ENCODE measurements at places on chromosomes 7 and 10.
A peak's percentile ranks its signal among the peaks of the same experiment; 100 is the strongest.

GRCh38 chr10:86648704-86649427 is 5.5 kb upstream of the OPN4 start:
- DNase-seq, result no peak

DNA sequence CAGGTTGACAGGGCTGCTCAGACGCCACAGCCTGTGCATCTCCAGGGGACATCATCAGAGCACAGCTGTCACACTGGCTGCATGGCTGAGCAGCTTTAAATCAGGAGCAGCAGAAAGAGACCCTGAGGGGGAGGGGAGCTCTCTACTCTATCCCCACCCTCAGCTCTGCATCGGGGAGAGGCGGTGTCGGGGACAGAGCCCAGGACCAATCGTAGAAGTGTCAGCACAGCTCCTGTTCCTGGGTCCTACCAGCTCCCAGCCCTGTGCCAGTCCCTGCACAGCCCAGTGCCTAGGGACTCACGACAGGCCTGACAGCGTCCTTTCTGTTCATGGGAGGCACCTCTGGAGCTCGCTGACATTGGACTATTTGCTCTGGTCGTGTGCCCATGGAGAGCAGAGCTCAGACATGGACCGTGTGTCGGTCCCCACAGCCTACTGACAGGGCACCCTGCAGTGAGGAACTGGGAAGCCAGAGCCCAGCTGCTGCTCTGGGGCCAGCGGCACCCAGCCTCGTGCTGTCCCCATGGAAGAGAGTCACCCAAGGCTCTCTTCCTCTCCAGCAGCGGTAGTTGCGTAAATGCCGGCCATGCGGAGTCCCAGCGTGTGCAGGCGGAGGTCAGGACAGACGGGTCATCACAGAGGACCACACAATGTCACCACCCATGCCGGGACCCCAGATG is 20.4 kb upstream of the ANTXRL start:
- DNase-seq, result no peak

- no peak for DNase-seq
Observed at GRCh38 chr7:110804501-110804900, 286.4 kb upstream of the LRRN3 start.

GRCh38 chr10:133537546-133538545 is 10.7 kb downstream of the CYP2E1 start:
- no peak for DNase-seq

DNA sequence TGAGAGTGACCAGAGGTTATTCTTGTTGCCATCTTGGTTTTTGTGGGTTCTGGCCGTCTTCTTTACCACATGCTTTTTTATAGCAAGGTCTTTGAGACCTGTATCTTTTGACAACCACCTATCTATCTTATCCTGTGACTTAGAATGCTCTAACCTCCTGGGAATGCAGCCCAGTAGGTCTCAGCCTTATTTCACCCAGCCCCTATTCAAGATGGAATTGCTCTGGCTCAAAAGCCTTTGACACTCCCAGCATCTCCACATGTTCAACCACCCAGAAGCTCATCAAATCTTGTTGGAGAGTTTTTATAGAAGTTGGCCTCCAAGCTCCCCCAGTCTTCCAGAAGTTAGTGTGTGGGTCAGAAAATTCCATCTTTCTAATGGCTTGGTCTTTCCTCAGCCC is 464.3 kb upstream of the NRP1 start:
- DNase-seq, result no peak

GRCh38 chr7:142440906-142441411 is 183.1 kb upstream of the PRSS58 start:
- DNase-seq, result no peak

GRCh38 chr10:34213193-34213804 is 601.8 kb downstream of the PARD3 start:
- no peak for DNase-seq

GRCh38 chr10:84429926-84430520 is 101.6 kb downstream of the CCSER2 start:
- peak; percentile 35 for DNase-seq

DNA sequence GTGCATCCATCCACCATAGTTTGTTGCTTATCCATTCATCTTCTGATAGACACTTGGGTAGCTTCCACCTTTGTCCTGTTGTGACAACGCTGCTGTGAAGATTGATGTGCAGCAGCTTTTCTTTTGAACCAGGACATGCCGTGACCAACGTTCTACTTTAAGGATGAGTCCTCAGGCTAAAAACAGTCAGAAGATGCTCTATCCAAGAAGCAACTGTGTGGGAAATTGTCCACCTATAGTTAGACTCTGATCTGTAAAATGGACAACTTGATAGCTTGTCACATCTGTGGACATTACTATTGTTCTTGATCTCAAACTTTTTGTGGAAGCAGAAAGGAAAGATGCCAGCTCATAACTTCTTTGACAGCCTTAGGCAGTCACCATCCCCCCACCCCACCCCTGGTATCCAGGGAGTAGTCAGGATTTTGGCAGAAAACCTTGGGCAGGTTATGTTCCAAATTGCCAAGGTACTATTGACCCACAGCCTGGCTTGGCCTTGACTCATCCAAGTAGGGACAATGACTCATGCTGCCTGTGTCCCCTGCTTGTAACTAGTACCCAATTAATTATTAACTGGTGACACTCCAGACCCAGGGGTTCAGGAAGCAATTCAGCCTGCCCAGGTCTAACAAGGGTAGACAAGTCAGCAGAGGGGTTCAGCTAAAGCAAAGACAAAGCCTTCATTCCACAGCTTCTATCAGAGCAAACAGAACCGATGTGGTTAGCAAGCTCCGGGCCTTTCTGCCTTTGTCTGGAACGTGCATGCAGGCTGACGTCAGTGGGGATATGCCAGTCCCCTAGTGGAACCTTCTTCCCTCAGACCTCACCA is 99.6 kb upstream of the ANLN start:
- DNase-seq, result no peak

GRCh38 chr7:155792315-155792960 is 19.8 kb downstream of the SHH start:
- DNase-seq, result no peak

GRCh38 chr10:101161494-101162299 is 30.6 kb downstream of the TLX1 start:
- peak; percentile 43 for DNase-seq

GRCh38 chr10:77633376-77633775 is 4.2 kb downstream of the KCNMA1 start:
- DNase-seq, result no peak

GRCh38 chr10:7107285-7107684 is 303.5 kb downstream of the SFMBT2 start:
- DNase-seq, result no peak

DNA sequence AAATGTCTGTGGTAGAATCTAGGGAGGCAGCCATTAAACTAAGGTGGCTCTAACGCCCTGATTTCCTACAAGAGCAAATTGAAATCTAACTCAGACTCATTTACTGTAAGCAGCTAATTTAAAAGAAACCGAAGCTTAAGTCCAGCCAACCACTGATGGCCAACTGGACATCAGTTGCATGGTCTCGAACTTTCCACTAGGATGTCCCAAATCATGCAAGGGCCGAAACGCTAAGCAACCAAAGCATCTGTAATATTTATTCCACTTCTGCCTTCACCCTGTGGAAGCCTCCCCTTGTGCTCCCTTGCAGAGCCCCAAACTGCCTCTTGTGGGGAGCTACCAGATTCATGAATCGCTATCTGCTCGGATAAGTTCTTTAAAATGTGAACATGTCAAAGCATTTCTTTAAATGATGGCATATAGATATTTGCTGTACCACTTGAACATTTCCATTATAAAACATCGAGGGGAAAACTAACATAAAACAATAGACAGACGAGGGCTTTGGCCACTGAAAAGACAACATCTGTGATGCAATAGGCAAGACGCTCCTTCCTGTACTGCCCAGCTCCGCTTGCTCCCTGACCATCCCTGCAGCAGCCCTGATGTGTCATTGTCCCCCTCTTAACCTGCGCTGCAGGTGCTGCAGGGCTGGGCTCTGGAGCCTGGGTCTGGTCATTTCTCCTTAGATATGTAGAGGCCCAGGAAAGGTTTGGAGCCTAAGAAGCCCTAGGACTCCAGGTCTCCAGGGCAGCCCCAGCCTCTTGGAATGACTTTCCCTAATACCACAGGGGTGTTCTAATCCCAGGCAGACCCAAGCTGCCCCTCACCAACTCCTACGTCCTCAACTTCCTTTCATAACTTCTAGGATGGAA is 2.9 kb upstream of the RBP3 start:
- no peak for DNase-seq

GRCh38 chr10:84510121-84510520 is 181.7 kb downstream of the CCSER2 start:
- DNase-seq, result no peak

DNA sequence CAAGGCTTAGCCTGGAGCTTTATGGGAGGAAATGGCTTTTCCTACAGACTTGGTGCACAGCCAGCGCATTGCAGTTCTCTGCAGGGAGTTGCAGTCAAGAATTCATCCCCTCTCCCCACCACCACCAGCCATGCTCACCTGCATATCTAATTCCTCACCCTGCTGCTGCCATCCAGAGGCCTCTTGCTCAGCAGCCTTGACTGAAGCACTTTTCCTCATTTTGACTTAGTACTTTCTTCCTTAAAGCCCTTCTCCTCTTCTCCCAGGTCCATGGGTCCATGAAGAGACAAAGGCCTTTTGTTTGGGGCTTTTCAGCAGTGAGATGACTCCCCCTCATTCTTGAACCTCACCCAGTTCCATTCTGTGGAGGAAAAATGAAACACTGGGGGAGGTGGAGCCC is 39.7 kb upstream of the GPR141 start:
- no peak for DNase-seq

DNA sequence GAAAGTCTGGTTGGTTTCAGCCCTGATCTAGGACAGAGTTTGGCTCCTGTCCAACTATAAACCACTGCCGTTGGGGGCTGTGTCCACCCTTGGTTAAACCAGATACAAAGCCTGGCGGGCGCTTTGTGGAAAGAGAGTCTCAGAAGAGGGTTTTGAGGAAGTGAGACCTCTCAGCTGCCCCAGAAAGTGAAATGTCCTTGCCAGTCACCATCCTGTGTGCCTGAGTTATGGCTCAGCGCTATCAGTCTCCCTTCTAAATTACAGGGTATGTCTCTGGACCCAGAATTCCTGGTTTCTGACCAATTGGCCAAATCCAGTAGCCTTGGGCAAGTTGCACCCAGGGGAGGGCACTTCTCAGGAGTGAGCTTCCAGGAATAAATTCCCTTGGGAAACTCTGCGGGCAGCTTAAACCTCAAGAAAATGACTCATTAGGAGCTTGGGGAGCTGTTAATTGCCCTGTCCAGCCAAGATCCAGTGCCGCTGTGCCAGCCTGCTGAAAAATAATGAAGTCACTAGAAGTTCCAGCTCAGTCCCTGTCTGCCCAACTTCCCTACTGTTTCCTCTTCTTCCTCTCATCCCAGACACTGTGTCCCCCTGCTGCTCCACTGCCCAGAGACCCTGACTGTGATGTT is 66.7 kb upstream of the PDZD8 start:
- DNase-seq, result no peak

- no peak for DNase-seq
Observed at GRCh38 chr10:124727361-124727960, 16.7 kb downstream of the FAM53B start.

- DNase-seq, result no peak
Observed at GRCh38 chr7:89165421-89165820, 369.9 kb upstream of the TEX47 start.

- no peak for DNase-seq
Observed at GRCh38 chr10:63703740-63704345, 182.6 kb downstream of the REEP3 start.

DNA sequence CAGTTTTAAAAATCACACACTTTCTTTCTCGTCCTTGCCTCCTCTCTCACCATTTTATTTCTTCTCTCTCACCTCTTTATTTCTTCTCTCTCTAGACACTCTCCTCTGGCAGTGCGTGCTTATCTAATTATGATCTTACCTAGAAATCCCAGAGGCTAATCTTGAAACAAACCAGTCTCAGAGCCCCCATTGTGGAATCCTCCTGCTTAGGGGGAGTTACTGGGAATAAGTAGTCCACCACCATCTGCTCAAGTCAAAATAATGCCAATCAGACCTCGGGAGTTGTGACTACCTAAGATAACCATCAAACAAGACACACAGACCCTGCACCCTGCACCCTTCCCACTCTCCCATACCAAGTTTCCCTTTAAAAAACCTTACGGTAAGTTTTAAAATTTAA is 256.9 kb downstream of the POM121L12 start:
- no peak for DNase-seq

GRCh38 chr7:23129036-23129435 is 23.5 kb downstream of the KLHL7 start:
- no peak for DNase-seq

All from stimulated activated CD8-positive, alpha-beta memory T cell treated with anti-CD3 and anti-CD28 coated beads, Interleukin-7, amount 100 ng/mL, for 24 hours (primary cell).